ENCODE measurements at places on chromosomes 3 and 15.
A peak's percentile ranks its signal among the peaks of the same experiment; 100 is the strongest.

GRCh38 chr3:139281096-139281495 is 62.7 kb upstream of the MRPS22 start:
- DNase-seq, result no peak

- no peak for DNase-seq
Measured at GRCh38 chr15:44532689-44533088, 4.3 kb upstream of the EIF3J start.

DNA sequence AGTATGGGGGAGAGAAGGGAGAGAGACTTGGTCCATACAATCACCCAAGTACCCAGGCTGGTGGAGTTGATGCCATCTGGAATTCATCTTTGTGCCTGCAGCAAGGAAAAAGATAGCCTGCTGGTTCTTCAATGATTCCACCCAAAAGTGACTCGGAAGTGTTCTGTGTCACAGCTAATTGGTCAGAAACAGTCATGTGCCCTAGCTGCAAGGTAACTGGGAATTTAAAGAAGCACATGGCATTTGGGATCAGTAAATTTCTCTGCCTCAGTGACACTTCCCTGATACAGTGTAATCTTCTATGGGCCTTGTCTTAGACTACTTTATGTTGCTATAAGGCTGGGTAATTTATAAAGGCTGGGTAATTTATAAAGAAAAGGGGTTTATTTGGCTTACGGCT is 17.5 kb downstream of the TLNRD1 start:
- no peak for DNase-seq

DNA sequence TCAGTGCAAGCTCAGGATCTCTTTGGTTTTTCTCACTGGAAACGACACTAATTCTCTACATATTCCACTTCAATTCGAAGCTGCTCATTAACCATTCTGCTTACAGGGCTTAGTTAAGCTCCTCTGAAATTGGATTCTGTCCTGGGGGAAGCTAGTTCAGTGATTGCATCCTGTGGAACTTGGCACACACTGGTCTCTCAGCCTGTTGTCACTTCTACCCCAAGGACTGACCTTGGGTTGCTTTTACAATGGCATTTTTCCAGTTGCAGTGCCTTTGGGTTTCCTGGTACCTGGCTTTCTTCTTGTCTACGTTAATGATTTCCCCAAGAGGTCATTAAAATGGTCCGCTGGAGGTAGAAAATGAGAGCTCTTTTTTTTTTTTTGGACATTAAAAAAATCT is 33.3 kb upstream of the GABRB3 start:
- DNase-seq, result no peak

DNA sequence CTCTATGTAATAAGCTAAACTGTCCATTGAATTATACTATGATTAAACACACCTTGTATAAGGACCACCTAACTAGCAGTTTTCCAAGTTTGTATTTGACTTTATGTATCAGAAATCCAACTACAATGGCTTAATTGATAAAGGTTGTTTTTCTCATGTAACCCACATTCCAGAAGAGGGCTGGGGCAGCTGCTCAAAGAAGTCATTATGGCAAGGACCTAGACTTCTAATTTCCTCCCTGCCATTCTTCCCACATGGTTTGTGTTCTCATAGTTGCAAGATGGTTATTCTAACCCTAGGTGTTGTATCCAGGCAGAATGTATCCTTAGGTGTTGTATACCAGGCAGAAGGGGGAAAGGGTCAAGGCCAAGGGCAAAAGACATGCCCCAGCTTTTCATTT is 35.7 kb downstream of the GPR176 start:
- no peak for DNase-seq

DNA sequence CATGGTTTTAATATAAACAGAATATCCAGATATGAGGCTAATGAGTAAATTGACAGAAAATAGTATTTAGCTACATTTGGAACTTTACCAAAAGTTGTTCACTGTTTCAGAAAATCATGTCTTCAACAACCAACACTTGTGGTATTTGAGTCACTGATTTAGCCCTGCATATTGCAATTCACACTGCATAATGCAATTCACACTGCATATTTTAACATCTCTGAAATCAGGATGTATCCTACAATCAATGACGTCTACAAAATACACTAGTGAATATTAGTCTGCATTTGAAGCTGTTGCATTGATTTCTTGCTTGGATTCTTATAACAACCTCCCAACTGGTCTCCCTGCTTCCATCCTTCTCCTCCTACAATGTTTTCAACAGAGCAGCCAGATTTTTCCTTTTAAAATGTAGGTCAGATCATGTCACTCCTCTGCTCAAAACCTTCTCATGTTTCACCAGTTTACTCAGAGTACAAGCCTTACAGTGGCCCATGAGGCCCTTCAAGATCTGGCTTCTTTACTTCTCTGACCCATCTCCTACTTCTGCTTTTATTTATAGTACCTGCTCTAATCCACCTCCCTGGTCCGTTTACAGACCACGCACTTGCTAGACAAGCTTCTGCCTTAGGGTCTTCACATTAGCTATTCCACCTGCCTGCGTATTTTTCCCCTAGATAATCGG is 11.4 kb upstream of the RAB11A start:
- DNase-seq, result no peak

DNA sequence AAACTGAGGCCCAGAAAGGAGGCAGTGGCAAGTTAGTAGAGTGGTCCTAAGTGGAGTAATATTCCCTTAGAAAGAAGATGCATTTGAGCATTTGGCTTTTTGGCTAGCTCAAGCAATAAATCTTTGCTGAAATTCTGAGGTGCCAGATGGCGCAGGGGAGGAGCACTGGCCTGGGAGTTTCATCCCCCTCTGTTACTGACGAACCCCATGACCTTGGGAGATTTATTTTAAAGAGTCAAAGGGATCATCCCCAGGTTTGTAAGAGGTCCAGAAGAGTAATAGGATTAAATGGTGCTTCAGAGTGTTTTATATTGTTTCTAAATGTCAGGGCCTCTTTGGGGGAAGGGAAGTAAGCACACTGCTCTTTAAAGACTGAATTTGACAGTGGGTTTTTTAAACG is 85.1 kb upstream of the PIAS1 start:
- DNase-seq, result no peak

GRCh38 chr3:102189956-102190723 is 244.7 kb upstream of the ZPLD1 start:
- no peak for DNase-seq

DNA sequence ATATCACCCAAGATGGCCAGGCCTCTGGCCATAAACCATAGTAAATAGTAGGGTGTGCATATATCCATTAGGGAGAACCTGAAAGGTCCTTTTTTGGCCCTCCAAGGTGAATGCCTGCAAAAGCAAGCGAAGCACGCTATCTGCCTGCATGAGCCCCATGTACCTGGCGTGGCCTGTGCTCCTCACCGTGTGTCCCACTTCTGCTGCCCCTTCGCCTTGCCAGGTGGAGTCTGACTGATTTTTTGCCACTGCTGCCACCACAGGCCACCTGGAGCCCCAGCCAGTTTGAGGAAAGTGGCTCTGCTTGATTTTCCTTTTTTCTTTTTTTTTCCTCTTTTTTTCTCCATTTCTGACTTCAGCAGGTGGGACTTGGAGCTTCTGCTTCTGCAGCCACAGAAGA is 139.7 kb downstream of the SNRPN start:
- no peak for DNase-seq

- DNase-seq, result no peak
Measured at GRCh38 chr15:39209548-39210211, 371.2 kb upstream of the THBS1 start.

DNA sequence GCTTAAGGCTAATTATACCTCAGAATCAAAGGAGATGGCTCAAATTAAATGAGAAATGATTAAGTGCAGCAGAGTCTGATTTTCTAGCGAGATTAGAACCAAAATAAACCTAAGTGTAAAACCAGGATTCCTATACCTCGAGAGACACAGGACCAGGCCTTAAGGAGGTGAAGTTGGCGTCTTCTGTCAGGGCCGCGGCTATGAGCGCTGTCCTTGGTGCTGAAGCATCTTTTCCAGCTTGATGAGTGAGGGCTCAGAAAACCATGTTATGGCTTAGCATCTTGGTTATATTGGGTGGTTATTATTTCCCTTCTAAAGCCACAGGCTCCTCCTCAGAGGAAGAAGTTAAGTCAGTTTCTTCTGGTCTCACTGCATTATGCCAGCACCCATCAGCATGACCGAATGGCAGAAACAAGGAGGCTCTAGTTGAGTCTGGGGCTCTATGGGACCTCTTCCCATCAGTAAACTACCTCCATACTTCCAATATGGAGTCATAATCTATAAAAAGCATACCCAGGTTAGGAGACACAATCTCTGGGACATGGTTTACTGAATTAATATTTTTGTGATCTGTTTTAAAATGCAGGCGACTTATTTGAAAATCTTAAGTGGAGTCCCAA is 120.1 kb upstream of the NMNAT3 start:
- DNase-seq, result no peak

- DNase-seq, result peak; percentile 90
Measured at GRCh38 chr3:36679384-36680200, 84.8 kb downstream of the DCLK3 start.

DNA sequence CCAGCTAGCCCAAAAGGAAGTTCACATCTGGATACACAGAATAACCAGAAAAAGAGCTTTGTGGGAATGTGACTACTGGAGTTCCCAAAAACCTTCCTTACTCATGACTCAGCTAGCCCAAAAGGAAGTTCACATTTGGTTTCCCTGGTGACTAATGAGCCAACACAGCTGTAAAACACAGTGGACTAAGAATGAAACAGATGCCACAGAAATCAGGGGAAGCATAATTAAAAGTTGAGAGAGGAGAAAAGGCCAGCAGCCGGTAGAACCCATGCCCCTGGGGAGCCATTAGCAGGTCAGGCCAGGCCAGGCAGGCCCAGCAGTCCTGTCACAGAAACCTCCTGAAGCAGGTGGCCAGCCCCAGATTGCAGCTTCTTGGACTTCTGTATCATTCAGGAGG is 130.3 kb downstream of the GHSR start:
- DNase-seq, result peak; percentile 78

DNA sequence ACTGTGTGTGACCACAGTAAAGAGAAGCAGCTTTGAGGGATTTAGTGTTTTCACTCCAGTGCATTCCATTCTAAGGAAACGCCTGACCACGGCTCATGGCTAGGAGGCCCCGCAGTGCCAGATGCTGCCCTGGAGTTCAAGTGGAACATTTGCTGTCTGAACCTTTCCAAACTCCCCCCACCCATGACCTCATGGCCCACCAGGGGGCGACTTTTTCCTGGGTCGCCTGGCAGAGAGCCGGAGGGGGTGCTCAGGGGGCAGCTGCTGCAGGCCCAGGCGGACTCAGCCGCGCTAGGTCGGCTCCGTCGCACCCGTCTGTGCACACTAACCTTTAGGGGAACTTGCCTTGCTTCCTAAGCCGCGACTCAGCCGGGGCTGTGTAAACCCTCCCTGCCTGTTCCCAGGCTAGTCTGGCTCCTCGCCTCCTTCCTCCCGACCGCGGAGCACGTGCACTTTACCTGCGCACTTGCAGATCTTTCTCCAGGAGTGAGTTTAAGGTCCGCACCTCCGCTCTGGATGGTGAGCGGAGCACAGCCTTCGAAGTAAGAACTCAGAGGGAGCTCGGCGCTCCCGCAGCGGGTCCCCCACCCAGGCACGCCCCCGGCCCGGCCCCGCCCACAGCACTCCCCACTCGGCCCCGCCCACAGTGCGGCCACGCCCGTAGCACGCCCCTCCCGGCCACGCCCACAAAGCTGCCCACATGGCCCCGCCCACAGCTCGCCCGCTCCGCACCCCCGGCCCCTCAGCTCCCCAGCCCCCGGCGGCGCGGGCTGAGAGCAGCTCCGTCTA is at the start of gene OCA2:
Gene OCA2, minus strand, starts transcription at position 550 of the 789 bp plus-strand sequence. CDS start 17,441 bp downstream, outside the sequence.
- no peak for DNase-seq

DNA sequence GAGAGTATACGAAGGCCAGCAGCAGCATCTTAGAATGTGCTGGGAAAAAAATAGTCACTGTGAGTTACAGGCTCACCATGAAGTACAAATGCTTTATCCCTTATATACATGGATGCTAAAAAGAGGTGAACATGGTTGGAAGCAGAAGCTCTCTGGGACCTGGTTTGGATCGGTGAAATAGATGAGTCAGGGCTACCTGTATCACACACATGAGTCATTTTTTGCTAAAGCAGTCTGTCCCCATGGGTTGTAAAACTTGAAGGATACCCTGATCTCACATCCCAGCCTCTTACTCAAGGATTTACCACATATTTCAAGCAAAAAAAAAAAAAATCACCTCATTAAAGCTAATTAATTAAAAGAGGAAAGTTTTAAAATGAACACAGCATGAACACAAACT is 6.9 kb upstream of the SERPINI2 start:
- no peak for DNase-seq

GRCh38 chr3:105499961-105500360 is 133.3 kb downstream of the ALCAM start:
- DNase-seq, result no peak

DNA sequence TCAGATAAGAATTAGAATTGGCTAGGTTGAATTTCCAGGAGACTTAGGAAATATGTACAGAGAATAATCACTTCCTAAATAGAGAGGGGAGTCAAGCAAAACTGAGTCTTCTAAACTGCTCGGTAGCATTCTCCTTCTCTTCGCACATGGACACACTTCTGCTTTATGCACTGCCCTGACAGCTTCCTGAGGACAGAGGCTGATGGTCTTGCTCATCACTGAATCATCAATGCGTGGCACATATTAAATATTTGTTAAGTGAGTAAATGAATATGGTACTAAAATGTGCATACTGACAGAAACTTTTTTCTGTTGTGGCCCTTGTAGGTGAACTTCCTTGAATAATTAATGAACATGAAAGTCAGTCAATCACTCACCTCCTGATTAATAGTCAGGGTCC is 315.5 kb downstream of the FHIT start:
- peak; percentile 61 for DNase-seq

- no peak for DNase-seq
Measured at GRCh38 chr15:67035886-67036285, 29.5 kb upstream of the SMAD3 start.

- no peak for DNase-seq
Measured at GRCh38 chr15:61812476-61812875, 247.8 kb downstream of the VPS13C start.

GRCh38 chr3:27557411-27557810 is 73.2 kb upstream of the SLC4A7 start:
- no peak for DNase-seq

DNA sequence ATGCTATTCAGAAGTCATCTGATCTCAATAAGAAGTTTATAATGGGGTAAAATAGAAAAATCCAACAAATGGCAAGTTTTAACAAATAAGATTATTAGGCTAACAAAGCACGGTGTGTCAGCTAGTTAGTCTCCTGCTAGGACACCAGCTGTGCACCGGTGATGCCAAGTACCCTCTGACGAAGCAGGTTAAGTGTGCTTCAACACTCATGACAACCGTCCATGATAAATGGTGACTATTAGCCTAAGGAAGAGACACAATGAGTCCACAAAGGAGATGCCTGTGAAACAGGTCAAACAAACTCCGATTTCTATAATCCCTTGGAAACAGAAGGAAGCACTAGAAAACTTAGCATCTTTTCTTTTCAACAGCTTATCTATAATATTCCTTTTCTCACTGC is 36.5 kb downstream of the ATP13A3 start:
- no peak for DNase-seq

DNA sequence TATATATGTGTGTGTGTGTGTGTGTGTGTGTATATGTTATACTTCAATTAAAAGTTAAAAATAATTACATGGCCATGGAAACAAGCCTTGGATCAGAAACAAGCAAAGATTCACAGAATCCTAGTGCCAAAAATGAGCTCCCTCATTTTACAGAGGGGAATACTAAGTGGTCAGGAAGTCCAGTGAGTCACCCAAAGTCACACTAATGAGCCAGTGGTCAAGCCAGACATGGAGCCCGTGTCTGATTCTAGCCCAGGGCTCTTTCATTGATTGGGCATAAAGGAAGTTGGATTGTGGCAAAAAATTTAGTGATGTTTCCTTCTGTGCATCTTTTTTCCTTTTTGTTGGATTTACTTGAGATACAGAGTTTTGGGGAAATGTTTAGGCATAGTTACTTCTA is 152.5 kb upstream of the NPHP3 start:
- no peak for DNase-seq
